ENCODE measurements at places on chromosomes 1 and 21.

GRCh38 chr1:204979891-204980649 is 62.9 kb upstream of the CNTN2 start:
- no peak for DNase-seq

- no peak for DNase-seq
These were observed 8.8 kb downstream of the KAZN start for GRCh38 chr1:14607295-14607694.

DNA sequence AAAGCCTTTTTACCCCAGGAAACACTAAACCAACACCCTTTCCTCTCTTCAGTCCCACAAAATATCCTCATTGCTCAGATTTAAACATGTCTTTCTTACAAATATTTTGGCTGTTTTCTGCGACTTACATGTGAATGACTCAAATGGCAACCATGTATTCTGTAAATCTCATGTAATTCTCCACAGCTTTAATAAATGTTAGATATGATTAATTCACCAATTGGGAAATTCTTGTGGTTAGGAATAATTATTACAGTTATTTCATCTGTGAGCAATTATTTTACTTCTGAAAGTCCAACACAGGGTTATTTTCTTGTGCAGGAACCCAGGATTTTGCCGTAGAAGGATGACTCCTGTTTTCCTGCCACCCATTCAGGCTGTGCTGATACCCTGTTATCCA is 431.5 kb downstream of the LMO4 start:
- no peak for DNase-seq

GRCh38 chr1:151192047-151192446 is 2.0 kb upstream of the VPS72 start:
- DNase-seq = no peak

GRCh38 chr21:41251961-41252642 is 64.5 kb upstream of the FAM3B start:
- no peak for DNase-seq

GRCh38 chr1:23585321-23586022 is 26.2 kb upstream of the ID3 start:
- DNase-seq = no peak

DNA sequence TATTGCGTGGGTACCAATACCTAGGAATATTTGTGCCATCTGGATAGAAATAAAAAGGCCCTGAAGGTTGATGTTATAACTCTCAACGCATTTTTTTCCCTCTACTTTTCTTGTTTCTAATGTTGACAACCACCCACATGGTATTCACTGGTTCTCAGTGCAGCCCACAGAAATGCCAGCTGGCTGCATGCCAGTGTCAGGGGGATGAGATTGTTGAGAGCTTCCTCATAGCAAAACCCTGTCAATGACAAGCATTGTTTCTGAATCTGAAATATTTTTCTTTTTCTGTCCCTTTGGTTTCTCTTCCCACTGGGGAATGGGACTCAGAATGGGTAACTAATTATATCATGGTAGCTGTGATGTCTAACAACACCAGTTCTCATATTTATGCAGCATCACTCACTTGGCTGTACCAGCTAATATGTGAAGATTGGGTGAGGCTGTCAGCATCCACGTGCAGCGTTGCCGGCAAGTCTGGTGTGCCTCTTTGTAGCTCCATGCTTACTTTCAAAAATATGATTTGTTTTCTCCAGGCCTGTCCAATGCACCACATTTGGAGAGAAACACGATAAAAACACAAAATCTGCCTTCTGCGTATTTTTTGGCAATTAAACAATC is 284.6 kb downstream of the PTBP2 start:
- peak; percentile 29 for DNase-seq

DNA sequence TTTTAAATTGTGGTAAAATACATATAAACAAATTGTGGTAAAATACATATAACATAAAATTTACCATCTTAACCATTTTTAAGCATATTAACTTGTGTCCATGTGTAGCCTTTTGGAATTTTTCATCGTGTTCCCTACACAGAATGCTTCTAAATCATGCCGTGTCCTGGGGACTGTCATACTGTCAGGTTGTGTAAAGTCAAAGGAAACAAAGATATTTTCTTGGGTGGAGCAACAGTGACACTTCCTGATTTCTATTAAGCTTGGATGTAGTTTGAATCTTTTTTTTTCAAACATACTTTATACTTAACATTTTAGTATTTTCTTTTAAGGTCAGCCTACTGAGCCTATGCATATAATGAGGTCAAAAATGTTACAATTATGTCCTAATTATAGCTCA is 32.3 kb downstream of the DOP1B start:
- no peak for DNase-seq

DNA sequence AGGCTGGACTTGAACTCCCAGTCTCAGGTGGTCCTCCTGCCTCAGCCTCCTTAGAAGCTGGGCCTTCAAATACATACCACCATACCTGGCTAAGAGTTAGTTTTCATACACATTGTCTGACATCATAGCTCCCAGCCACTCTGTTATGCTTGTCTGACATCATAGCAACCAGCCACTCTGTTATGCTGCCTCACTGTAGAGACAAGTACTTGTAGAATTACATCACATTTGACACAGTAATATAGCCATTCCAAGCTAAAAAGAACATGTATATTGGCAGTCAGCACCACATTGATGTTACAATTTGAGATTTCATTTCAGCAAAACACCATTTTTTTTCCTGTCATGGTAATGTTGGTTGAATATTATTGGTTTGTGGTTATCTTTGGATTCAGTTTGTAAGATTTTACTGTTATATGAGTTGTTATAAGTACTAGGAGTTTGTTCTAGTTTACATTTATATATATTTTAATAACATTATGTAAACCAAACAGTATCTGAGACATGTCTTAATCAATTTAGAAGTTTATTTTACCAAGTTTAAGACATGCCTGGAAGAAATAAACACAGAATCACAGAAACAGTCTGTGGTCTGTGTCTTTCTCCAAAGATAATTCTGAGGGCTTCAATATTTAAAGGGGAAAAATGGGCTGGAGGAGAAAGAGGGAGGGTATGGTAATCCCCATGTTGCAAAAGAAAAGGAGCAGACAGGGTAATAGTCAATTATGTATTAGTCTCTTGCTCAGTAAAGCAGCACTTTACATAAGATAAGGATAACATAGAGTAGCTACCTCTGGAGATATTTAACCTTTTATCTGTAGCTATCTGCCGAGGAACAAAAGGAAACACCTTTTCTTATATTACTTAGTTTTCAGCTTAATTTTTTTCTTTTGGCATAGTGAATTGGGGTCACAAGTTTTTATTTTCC is 43.0 kb downstream of the XPR1 start:
- no peak for DNase-seq

GRCh38 chr1:170209125-170209524 is 63.4 kb downstream of the NTMT2 start:
- DNase-seq = no peak

All from caudate nucleus (tissue), 63 donors.